Neural crest cell (in vitro differentiated cells): ENCODE measurements at places on chromosomes 2 and 18. TPM values are rescaled to one million over a fixed set of nuclear protein-coding genes. Genes with fewer than 3 reads are reported as not detected.

The MYL12B gene
- total RNA-seq = 89.6 and 95.1 TPM in 2 replicates

The GPR45 gene
- 0.30 TPM in 1 of 2 replicates, not detected in the other for total RNA-seq

The DCDC2C gene
- total RNA-seq = not detected in 2 replicates

The SIGLEC15 gene
- total RNA-seq = not detected in 2 replicates

The C1GALT1C1L gene
- total RNA-seq = not detected in 2 replicates

The NR4A2 gene
- 7.8 and 7.9 TPM in 2 replicates for total RNA-seq

The ASB18 gene
- total RNA-seq = not detected in 2 replicates

The PSMA8 gene
- not detected in 2 replicates for total RNA-seq

The KYNU gene
- 0.14 and 0.26 TPM in 2 replicates for total RNA-seq

The SNED1 gene
- 0.16 and 0.30 TPM in 2 replicates for total RNA-seq
